ENCODE measurements at places on chromosomes 16 and 17.

GRCh38 chr17:62963296-62963695 is 2.7 kb upstream of the TANC2 start:
- DNase-seq: no peak

- DNase-seq: peak; percentile 67
Measured at GRCh38 chr16:56609463-56609921, 1.1 kb downstream of the MT2A start.

GRCh38 chr16:24348545-24349290 is 92.6 kb downstream of the CACNG3 start:
- DNase-seq: no peak

GRCh38 chr16:31456988-31457360 is 2.3 kb upstream of the ARMC5 start:
- DNase-seq: no peak
